ENCODE measurements at places on chromosomes 6 and 20. TPM values are rescaled to one million over a fixed set of nuclear protein-coding genes. Genes with fewer than 3 reads are reported as not detected.

DNA sequence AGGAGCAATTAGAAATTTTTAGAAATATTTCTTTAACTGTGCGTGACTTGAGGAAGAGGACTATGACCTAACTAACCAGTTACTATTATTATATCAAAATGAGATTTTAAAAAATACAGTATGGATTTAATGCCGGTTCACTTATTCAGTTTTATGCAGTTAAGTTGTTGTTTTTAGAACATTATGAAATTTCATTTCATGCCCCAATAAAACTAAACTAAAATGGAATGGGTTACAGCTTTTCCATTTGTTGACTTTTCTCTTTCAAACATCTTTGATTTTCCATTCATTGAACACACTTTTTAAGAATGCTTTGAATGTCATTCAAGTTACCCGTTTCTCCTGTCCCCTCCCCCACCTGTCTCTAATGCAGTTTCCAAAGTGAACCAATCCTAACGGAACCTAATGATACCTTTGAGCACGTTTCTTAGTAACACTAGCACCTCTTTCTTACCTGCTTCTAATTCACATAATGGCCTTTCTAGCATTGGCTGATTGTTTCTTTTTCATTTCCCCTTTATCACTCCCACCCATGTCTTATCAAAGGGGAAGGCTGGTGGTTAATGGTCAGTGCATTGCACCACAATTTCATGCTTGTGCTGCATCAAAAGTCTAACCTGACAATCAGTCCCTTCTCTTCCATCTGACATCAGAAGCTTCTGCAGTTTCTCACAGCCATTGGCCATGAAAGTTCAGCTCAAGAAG is 262.2 kb upstream of the TAB2 start:
- no peak for DNase-seq

DNA sequence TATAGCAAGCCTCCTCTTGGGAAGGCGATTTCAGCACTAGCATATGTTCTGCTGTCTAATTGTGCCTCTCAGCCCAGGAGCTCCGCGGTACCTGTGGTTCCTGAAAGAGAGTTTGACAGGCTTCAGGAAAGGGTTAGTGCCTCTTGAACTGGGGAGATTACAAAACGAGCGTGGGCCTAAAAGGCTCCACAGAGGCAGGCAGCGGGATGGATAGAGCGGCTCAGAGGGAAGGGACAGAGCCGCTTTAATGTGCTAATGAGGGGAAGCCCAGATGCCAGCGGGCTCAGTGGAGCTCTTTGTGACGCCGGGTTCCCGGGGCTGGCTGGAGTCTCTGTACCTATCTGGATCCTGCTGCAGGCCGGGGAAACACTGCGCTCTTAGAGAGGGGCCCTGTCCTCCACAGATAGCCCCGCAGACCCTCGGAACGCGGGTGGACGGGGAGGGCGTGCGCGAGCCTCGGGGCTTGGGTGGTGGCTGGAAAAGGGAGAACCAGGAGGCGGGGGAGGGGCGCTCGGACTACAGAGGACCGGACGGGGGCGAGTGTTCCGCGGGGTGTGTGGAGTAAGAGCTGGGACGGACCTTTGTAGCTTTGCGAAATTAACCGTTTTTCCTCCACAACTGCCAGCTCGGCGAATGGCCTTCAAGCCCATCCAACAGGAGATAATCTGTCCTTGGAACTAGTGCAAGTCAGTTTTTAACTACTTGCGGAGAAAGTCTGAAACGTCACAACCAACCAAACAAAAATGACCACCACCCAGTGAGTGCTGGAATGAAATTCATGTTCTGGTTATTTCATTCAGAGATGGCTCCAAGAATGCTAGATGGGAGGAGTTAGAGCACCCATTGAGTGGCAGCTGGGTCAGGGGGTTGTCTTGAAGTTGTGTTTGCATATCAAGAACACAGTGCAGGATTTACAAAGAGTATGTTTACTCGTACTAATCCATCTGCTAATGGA is 13.0 kb downstream of the SLC35F1 start:
- DNase-seq: peak; percentile 33

GRCh38 chr6:29561091-29561490 is 1.6 kb upstream of the UBD start:
- DNase-seq: no peak

- peak; percentile 84 for DNase-seq
Measured at GRCh38 chr6:160733050-160733646, 31.1 kb downstream of the PLG start.

GPR63 gene
- 2.4 TPM for total RNA-seq

GRCh38 chr6:150116200-150116800 is 26.5 kb upstream of the PPP1R14C start:
- DNase-seq: peak; percentile 38

DNA sequence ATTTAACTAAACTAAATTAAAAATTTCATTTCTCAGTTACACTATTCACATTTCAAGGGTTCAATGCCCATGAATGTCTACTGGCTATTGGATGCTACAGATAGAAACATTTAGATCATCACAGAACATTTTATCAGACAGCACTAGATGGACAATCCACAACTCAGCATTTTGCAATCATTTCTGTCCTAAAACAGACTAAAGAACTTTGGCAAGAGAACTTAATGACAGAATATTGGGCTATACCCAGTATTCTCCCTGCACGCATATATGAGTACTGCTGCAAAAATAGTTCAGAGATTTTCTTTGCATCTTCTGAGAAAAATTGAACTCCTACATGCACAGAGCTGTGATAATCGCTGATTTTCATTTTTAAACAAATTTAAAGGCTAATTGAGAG is 36.1 kb upstream of the FBXO30 start:
- no peak for DNase-seq

- DNase-seq: no peak
Measured at GRCh38 chr6:106182455-106182854, 96.3 kb downstream of the PRDM1 start.

FGD2 gene
- total RNA-seq: 13.1 TPM

DNA sequence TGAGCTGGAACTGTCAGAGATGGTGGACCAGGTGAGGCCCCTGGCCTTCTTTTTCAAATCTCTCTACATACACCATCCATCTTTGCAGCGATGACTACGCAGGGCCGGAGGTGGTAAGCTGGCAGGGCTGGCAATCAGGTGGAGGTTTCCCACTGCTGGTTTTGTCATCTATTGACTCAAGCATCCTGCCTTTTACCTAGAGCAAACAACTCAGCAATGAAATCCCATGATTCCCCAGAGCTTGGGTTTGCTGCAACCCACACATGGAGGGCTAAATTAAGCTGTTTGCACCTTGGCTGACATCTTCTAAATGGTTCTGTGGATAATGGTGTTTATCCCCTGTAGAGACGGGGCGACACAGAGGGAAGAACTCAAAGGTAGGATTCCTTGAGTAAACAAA is 170.2 kb downstream of the SCP2D1 start:
- DNase-seq: peak; percentile 35

DNA sequence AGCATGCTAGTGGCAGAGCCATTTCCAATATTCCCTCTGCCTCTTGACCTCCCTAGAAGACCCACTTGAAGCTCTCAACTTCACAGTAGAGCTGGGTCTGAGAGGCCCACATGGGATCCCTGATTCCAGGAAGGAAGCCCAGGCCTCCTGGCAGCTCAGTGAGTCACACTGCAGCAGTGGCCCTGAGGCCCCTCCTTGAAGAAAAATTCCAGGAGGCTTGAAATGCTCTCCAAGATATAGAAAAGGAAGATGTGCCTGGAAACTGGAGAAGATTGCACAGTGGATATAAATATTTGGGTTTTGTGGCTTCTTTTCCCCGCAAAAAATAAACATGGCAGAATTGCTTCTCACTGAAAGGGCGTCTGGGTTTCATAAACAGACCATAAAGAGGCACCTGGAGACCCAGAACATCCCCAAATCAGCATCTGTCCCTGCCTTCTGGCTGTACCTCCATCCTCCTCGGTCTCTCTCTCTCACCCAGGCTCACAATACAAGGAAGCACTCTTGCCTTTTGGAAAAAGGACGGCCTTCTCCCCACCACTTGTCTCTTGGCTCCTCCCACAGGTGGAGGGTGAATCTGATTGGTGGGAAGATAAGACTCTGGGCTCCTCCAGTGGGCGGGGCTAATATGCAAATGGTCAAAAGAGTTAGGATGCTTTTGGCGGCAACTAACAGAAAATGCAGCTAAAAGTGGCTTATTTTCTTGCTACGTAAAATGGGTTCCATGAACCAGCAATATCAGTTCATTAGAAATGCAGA is 200.0 kb upstream of the SULF2 start:
- no peak for DNase-seq

DNA sequence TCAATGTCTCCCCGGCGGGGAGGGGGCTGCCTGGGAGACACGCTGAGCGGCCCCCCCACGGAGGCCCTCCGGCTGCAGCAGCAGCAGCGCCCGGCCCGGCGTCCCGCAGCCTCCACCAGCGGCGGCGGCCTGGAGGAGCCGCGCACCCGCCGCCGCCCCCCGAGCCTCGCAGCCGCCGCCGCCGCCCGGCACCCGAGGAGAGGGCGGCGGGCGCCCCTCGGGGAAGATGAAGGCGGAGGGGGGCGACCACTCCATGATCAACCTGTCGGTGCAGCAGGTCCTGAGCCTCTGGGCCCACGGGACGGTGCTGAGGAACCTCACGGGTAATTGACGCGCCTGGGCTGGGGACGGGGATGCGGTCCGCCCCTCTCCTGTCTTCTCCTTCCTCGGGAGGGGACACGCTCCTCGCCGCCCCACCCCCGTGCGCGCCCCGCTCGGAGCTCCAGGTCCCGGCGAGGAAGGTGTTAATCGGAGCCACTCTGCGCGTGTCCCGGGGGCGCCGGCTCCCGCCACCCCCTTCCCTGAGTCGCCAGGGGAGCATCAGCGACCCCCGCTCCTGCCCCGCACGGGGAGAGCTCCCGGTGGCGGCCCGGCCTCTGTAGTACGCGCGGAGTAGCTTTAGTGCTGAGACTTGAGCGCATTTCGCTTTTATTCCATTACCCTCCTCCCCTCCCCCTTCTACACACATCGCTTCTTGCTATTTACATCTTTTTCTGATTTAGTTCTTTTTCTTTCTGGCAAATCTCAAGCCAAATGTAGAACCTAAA is 686 bp downstream of the TMEM170B start:
- DNase-seq: peak; percentile 52
